ENCODE measurements at places on chromosomes 12 and 14.

DNA sequence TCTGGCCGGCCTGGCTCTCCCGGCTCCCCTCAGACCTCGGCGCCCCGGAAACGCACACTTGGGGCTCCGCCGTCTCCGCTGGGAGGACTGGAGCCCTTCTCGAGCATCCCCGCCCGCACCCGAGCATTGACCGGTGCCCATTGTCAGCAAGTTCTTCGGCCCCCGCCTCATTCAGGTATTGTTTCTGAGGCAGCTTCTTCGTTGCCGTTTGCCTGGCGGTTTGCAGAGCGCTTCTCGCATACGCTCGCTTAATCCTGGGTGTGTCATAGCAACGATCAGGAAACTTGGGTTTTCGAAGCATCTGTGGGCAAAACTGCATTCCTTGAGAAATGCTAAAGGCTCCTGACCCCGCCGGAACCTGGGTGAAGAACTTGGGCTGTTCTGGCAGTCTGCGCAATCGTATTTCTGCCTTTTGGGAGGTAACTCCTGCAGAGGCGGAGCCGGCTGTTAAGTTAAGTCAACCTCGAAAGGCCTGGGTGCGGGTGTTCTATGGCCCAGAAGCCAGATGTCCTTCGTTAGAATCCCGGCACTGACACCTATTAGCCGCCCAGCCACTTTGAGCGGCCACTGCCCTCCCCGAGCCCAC lies 518 bp downstream of the GSKIP start:
- peak; percentile 38 for DNase-seq

- no peak for DNase-seq
Observed at GRCh38 chr12:61808856-61809255, 451.3 kb upstream of the USP15 start.

- no peak for DNase-seq
Observed at GRCh38 chr12:4806439-4807115, 86.4 kb downstream of the GALNT8 start.

- no peak for DNase-seq
Observed at GRCh38 chr12:95723693-95724384, 66.7 kb downstream of the NTN4 start.

DNA sequence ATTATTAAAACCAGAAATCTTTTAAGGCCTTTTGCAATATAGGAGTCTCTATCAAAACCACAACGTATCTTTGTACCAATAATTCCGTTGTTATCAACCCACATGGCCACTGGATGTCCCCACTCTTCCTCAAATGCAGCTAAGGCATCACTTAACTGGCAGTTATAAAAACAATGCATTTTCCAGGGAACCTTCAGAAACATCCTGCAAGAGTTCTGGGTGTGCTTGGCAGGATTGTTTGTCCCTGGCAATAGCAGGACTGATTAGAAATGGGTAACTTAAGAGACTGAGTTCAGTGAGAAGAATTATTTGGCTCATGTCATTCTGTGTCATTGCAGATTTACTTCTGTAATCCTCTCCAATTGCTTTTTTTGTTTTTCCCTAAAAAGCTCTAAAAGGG lies 112.0 kb downstream of the SLC15A5 start:
- peak; percentile 35 for DNase-seq

DNA sequence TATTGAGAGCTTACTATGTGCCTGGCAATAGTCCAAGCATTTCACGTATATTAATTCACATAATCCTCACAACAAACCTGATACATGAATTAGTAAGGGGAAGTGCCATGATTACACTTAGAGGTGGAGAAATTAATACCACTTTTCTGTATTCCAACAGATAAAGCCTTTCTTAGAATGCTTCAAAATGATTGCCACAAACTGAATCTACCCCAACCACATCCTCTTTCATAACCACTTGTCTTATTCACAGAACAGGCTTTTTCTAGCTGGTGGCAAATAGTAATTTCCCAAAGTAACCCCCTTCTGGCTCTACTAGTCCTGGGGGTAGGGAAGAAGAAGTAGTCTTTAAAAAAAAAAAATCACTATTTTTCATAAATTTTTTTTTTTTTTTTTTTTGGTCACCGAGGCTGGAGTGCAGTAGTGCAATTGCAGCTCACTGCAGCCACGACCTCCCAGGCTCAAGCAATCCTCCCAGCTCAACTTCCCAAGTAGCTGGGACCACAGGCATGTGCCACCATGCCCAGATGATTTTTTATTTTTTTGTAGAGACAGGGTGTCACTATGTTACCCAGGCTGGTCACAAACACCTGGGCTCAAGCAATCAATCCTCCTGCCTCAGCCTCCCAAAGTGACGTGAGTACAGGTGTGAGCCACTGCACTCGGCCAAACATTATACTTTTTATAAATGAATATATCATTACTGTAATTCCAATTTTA lies 59.0 kb upstream of the ARID2 start:
- DNase-seq: peak; percentile 74

GRCh38 chr14:61718039-61718438 lies 22.7 kb downstream of the HIF1A start:
- no peak for DNase-seq

DNA sequence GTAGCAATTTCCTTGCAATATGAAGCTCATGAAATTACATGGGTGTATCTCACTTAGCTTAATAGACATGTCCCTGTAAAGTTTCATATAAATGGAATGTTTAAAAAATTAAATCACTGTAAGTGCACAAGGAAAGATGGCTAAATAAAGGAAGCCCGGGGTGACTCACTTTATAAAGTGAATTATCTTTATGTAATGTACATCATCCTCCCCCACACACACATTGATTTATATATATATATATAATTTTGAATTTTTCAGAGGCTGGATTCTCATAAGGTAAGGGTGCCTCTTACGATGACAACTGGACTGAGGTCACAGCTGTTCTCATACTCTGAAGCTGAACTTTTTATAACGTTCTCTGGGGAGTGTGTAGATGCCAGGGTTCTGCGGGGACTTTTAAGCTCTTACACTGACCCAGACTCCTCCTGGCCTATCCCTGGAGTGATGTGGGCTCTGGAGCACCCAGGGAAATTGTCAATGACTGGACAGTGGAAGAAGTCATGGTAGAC lies 108.7 kb upstream of the HIF1A start:
- no peak for DNase-seq

- no peak for DNase-seq
Observed at GRCh38 chr14:102993523-102993922, 63.8 kb downstream of the CDC42BPB start.

- DNase-seq: no peak
Observed at GRCh38 chr14:104334424-104335161, 196.2 kb downstream of the KIF26A start.

DNA sequence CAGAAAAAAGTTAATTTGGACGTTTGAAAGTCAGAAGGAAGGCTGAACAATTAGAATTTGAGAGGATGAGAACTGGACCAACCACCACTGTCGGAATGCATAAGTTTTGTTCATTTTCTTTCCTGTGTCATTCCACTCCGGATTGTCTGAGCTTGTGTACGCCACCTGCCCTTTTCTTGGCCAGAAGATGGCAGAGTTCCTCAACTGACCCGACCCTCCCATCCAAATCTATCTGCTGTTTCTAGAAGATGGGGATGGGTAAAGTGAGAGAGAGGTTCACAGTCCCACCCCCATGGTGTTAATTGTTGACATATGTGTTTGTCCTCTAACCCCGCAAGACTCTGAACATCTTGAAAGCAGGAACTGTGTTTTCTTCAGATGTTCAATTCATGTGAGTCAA lies 388.0 kb downstream of the VRK1 start:
- DNase-seq: no peak

DNA sequence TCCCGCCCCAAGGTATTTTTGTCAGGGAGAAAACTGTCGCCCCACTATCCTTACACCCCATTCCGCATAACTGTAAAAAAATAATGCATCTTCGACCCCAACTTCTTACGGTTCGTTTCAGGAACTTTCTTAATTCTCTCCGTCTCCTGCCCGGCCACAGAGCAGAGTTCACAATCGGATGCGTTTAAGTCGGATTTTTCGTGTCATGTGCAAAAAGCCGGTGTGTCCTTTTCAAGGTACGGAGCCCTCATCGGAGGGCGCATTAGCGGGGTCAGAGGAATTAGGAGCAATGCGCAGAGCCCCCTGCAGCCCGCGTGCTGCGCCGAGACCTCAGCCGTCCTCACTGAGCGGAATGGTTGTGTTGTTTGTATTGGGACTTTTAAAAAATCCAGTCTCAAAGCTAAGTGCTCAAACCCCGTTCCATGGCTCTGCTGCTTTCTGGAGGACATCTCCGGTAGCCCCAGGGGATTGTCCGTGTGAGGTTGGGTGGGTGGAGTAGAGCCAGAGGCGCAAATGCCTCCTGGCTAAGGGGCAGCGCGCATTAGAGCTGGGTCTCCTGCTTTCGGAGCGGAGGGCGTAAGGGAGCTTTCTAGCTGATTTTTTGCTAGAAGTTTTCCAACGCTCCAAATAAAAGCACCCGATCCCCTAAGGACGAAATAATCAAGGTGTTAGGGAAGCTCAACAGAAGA lies 3.9 kb upstream of the GSC start:
- DNase-seq: no peak

DNA sequence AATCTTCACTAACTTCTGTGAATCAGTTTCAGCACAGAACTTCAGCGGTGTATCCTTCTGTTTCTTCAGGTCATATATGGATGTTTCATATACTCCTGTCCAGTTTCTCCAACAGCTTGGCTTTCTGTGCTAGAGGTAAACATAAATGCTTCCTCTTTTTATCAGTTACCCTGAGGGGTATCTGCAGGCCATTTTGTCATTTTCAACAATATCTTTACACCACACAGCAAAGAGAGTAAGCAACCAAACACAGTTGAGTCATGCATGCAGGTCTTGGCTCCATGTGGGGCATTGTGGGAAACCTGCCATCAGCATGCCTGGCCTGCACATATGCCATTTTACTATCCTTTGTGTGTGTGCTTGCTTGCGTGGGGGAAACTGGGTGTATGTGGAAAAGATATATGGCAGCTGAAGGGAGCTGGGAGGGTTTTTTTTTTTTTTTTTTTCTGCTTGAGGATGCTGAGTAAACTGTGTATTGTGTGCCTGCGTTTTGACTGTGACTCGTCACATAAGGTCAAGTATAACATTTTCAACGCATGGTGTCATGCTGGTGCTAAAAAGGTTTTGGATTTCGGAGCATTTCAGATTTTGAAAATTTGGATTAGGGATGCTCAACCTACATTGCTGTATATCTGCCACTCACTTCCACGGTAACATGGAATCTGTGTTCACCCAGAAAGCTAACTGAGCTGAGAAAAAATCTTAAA lies 56.1 kb upstream of the YARS2 start:
- DNase-seq: no peak

DNA sequence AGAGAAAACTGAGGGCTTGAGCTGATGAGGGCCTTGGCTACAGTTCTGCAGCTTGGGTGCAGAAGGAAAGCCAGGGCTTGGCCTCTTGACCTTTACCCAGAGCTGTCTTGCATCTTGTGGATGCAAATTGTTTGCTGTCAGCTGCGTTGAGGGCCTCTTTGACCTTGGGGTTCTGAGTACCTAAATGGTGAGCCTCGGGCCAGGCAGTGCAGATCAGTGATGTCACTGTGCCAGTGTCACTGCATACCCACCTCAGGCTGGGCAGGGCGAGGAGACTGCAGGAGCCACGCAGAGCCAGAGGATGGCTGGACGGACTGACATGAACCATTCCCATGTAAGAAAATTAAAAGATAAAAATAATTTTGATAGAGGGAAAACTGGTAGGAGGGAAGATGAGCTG lies 18.6 kb downstream of the ESRRB start:
- DNase-seq: no peak

DNA sequence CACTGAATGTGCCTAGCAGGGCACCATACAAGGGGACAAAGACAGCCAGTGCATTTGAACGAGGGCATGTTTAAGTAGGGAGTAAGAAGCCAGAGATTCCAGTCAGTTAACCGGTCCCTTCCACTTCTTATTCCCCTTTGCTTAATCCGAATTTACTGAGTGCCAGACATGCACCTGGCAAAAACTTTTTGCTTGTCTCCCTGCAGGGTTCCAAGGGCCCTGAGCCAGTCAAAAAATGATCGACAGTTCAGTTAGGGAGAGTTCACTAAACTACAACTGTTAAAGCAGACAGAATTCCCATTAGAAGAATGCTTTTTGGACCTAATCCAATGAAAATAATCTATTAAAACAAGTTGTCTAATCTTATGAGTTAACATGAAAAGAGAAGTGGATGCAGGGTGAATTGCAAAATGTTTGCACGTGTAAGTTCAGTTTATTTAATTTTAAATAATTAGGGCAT lies 193.8 kb downstream of the TMTC2 start:
- DNase-seq: no peak

- peak; percentile 59 for DNase-seq
Observed at GRCh38 chr12:48795550-48796455, 6.9 kb upstream of the ADCY6 start.

DNA sequence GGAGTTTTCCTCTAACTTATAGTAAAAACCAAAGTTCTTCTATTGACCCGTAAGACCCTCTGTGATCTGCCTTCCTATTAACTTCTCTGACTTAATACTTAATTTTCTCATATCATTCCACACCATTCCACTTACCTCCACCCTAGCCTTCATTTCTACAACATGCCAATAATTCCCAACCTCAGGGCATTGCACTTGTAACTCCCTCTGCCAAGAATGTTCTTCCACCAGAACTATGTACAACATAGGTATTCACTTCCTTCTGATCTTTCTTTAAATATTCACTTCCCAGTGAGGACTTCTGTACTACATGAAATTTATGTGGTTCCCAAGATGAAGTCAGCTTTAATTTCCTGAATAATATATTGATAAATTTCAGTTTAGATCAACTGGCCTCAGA lies 531.7 kb downstream of the LRFN5 start:
- DNase-seq: no peak

DNA sequence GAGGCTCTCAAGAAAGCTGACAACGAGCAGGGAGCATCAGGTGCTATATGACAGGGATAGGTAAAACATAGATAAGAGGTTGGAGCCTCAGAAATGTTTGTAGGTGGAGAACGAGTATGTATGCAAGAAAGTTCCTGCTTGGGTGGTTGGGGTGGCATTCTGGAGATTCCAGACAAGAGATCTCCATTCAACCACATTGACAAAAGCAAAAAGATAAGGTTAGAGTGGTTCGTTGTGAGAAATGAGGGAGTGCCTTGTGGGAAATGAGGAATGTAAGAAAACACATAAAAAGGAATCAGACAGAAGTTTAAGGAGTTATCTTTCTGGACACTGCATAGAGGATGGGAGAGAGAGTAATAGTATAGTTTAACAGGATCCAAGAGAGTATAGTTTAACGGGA lies 290.3 kb downstream of the DPF3 start:
- no peak for DNase-seq

GRCh38 chr12:104873374-104873773 lies 84.7 kb downstream of the SLC41A2 start:
- no peak for DNase-seq

GRCh38 chr12:33718631-33719030 lies 279.0 kb upstream of the SYT10 start:
- peak; percentile 27 for DNase-seq
